CD4-positive, alpha-beta T cell treated with Interleukin-2 at 100 ng/mL for 4 hours (primary cell): ENCODE measurements at places on chromosomes 6 and 20.

DNA sequence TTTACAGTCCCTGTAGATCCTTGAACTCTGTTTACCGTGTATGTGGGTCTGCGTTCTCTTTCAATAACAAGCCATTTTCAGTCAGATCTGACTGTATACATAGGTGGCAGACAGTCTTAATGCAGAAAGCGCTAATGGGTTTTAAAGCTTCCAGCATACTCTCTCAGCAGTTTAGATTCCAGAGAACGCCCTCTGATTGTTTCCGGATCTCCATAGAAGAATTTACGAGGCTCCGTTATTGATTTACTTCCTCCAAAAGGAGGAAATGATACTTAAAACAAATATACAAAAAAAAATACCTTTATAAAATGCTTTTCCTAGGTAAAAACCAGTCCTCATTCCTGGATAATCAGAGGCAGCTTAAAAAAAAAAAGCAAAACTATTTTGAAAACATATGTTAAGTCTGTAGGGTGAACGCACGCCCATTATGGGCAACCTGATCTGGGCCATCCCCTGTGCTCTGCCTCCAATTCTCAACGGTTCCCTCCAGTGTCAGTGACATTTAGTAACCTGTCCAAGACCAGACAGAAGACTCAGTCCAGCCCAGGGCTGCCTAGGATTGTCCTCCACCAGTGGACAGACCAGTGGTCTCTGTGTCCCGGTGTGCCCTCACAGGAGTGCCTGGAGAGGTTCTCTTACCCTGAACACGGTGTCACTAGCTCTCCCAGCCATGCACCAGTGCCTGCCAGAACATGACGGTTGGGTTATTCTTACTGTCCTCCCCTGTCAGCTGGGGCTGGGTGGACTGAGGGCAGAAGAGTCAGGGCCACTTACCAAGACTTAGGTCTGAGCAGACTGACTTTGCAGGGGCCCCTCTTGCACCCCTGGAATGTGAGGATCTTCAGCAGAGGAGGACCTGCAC lies 217.3 kb downstream of the ARID1B start:
- no peak for DNase-seq

- DNase-seq = peak; percentile 35
Measured at GRCh38 chr20:51456511-51457509, 85.7 kb downstream of the NFATC2 start.

DNA sequence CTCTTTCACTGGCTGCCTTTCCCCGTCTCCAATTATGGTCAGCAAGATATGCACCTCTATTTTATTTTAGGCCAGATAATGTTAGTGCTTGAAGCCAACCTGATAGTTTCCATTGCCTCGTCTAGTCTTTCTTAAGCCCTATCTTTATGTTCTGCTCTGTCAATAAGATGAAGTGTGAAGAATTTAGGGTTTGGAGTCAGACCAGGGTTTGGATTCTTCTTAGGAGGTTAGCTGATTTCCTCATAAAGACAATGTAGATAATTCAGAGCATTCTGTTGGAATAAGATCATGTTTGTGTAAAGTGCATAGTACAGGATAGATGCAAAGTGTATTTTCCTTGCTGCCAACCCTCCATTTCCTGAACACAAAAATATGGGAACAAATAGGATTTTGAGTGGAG lies 43.8 kb downstream of the PKIB start:
- DNase-seq = no peak

DNA sequence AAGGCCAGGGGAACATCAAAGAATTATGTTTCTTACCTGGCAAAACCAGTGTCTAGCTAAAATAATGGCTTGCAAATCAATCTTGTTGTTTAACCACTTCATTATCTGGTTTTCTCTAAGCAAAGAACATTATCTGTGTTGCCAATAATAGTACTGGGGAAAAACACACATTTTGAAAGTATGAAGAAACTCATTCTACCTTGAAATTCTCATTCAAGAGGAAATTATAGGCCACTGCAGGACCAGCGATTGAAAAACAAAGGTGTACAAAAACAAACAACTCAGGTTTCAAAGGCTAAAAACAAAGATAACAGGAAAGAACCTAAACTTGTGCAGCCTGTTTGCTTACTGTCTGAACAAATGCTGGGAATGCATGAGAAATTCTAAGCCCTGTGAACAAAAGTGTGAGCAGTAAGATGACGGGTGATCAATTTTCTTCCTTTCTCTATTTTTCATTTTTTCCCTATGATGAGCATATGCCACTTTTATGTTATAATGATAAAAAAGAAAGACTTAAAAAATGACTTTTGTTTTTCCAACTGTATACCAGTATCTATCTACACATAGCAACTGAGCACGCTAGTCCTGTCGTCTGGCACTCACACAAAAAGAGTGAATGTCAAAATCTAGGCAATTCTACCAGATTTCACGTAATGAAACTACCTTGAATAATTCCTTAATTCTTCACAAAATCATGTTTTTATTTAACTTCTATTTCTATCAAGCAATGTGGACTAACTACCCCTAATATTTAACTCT lies 117.9 kb downstream of the SGK1 start:
- no peak for DNase-seq
